ENCODE measurements at places on chromosomes 6 and 20.
A peak's percentile ranks its signal among the peaks of the same experiment; 100 is the strongest.

GRCh38 chr6:151451950-151452749, at the start of gene RMND1:
TSS of gene RMND1 (minus strand) at chr6:151452126. CDS start at chr6:151445811, 6,315 bp downstream.
- DNase-seq, result peak; percentile 100

- no peak for DNase-seq
Measured at GRCh38 chr6:133957780-133958242, 4.8 kb downstream of the TBPL1 start.

GRCh38 chr20:3932277-3932676, 43.1 kb downstream of the PANK2 start:
- no peak for DNase-seq

- DNase-seq, result no peak
Measured at GRCh38 chr20:52193133-52193532, 1.6 kb upstream of the ZFP64 start.

DNA sequence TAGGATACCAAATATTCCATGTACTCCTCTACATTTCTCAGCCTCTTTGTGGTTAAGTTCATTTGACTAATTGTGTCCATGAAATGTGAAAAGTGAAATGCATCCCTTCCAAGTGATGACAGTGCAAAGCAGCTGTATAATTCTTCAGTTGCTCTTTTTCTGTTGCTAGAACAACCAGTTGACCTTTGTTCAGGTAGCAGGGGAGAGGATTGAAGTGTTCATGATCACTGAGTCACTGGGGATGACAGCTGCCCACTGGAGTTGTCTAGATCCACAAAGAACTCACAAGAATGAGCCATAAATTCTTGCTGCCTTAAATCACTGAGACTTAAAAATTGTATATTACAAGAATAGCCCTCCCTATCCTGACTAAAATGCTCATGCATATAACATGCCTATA, 254.6 kb downstream of the EPHA7 start:
- DNase-seq, result no peak
